GM12878 (cell line): ENCODE measurements at places on chromosomes 11 and 22.

DNA sequence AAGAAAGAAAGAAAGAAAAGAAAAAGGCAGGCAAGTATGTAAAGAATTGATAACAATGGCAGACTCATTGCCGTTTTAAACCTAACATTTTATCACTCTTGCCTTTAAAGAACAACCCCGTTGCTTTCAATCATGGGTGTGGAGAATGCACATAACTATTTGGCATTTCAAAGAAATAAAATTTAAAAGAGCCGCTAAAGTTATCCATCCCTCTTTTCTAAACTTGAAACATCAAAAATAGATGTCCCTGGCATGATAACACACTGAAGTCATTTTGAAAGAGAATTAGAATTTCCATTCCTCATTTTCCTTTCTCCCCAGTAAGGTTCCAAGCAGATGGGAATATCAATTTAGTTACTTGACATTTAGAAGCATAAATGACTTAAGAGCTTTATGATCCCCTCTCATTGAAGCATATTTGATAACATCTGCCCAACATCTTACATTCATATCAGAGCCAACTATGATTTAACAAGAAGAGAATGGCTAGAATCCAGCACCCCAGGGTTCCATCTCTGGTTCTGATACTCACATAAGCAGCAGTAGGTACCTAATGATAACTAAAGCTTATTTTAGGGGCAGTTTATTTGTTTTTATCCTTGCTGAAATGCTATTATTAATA lies 529.6 kb upstream of the LRRC4C start:
- no peak for DNase-seq

DNA sequence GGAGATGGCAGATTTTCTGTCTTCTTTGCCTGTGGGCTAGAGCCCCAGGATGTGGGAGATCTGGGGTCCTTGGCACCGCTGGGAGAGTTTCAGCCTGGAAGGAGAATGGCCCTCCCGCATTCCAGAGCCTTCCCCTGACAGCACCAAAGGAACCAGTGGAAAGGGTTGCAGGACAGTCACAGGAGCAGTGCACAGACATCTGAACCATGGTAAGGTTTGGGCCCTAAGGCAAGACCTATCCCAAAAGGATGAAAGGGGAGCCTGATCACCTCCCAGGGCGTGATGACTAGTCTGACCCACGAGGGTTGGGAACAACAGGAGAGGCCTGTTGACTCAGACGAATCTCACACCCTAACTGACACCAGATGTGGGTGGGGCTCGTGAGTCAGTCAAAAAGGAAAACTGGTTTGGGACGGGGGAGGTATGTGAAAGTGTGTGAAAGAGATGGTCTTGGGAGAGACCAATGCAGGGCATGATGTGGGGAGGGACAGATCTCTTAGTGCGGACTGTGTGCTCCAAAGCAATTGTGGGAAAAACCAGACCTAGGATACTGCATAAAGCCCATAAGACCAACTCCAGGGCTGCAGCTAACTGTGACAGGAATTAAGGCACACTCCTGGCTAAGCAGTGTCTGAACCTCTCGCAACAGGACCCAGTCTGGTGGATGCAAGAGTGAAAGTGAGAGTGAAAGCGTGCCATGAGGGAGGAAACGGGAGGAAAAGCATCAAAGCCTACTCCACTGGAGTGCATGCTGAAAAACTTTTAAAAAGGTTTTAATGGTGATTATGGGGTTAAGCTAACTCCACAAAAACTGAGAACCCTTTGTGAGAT lies 39.1 kb upstream of the GLYAT start:
- DNase-seq = no peak

DNA sequence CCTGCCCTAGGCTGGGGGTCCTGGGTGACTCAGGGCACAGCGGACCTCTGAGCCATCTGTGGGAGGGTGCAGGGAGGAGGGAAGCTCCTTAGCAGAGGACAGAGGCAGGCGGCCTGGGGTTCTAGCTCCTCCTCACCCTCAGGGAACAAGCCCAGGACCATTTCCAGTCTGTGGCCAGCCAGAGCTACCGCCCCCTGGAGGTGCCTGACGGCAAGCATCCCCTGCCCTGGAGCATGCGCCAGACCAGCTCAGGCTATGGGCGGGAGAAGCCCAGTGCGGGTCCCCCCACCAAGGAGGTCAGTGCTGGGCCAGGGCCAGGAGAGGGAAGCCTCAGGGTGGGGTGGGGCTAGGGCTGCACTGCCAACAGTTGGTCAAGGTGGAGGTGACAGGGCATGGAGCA lies 26.0 kb upstream of the LRRC10B start:
- no peak for DNase-seq

DNA sequence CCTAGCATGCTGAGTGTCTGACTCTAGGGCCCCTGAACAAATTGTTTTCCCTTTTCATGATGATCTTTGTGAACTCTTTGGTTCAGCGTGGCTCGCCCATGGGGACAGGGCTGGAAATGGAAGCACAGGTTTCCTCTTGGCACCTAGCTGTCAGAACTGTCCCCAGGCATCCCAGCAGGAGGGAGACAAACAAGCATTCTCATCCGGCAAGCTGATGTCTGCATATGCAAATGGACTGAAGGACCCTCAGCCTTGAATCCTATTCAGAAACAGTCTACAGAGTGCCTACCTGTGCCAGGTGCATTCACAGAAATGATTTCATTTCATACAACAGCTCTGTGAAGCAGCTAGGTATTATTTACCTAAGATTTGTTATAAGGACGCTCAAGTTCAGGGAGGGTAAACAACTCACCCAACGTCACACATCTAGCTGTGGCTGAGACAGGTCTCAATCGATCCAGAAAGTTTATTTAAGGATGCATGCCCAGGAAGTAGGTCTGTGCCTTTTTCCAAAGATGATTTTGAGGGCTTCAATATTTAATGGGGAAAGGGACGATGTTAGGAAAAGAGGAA lies 176.4 kb downstream of the KIRREL3 start:
- DNase-seq = no peak

DNA sequence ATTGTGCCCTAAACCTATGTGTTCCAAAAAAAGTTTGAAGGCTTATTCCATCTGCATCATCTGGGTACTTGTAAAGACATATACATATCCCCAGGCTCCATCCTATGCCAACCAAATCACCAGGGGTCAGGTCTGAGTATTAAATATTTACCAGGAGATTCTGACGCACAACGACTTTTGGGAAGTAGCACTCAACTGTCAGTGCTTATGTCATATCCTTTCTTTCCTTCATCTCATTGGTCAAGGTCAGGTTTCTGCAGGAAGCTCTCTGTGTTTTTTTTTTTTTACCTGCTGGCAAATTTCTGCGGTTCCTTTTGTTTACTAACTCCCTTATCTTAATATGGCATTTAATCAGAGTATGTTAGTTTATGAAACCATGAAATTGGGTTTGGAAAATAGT lies 22.5 kb upstream of the CYP2R1 start:
- DNase-seq = no peak

DNA sequence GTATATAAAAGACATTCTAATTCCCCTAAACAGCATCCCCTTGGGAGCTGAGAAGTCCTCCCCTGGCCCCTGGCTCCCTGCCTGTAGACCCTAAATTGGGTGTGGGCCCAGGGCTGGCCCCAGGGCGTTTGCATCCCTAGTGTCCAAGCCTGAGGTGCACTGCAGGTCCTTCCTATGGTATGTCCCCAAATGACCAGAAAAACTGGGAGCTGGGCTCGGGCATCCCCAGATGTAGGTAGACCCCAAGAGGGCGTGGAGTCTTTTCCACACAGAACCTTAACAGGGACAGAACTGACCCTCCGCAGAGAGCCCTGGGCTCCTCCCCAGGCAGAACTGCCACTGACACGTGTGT lies 782 bp upstream of the OSBPL5 start:
- no peak for DNase-seq

DNA sequence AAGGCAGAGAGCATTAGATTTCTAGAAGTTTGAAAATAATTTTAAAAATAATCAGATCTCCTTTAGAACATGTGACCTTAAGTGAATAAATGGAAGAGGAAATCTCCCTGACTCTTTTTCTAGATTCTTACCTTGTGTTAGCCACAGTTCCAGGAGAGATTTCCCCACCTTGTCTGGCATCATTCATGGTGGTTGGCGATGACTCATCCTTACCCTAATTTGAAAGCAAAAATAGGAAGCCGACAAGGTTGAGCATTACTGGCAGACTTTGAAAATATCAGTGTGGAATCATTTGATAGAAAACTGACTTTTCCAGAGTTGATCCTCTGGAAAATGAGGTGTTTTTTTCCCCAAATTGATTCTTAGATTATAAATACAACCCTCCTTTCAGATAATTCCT lies 48.1 kb downstream of the CNTN5 start:
- no peak for DNase-seq

DNA sequence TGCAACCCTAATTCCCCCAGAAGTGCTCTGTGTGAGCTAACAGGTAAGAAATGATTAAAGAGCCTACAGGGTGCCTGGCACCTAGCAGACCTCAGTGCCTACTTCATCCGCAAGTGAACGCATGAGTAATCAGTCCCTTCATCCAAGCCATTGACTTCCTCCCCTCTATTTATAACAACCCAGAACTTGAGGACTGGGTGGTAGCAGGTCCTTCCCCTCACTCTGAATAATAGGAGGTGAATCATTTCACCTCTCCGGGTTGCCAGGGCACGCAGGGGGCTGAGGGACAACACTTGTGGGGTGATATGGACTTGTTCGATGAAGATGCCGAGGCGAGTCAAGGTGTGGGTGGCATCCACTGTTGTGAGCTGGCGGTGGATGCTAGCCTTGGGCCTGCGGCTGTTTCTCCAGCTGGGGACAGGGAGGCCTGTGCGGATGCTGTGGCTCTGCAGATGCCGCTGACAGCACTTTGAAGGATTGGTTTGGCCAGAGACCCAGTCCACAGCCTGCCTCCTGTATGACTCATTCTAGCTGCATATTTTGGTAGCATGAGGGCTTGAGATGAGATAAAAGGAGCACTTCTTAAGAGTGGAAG lies 11.7 kb upstream of the SORL1-AS1 start:
- DNase-seq = no peak

GRCh38 chr11:125337836-125338834 lies 157.9 kb downstream of the FEZ1 start:
- no peak for DNase-seq

DNA sequence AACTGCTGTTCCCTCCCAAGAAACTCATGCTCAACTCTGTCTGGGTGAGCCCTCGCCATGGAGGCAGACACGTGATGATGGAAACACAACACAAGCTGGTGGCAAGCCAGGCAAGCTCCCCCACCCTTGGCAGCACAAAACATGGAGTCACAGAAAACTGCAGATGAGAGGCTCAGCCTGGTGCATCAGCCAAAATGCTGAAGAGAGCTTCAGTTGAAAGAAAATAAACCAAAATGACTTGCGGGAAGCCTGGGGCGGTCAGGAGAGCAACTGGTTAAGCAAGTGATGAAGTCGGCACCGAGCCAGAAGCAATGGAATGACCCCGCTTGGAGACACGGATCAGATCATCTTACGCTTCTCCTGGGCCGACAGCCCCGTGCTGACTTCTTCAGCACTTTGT lies 68.3 kb downstream of the C11orf58 start:
- no peak for DNase-seq

GRCh38 chr22:23800297-23801237 lies 13.8 kb downstream of the SMARCB1 start:
- DNase-seq = peak; percentile 87

DNA sequence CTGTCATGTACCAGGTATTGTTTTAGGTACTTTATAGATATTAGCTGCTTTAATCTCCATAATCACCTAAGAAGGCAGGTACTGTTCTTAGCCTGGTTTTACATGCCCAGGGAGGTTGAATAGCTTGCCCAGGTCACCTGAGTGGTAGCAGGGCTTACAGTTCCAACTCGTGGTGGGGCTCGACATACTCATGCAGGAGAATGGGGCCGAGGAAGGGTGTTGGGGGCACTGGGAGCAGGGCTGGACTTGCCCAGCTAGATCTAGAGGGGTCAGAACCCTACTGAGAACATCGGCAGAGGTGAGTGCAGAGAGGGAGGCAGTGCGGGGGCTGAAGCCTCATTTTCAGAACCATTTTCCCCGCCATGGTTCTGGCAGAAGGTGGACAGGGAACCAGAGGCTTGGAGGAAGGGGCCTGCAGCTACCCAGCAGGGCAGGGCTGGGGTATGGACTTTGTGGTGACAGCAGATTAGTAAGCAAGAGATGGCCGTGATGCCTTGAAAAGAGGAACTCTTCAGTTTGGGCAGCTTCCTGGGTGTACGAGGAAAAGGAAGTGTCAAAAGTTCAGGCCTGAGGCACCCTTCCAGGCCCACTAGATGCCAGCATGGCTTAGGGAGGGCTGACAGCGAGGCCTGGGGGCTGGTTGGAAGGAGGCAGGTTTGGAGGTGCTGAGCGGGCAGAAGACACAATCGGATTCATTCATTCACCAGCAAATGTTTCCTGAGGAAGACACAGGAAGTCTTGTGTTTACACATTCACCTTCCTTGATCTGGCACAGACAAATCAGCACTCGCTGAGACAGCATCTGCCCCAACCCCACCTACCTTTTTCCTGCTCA lies 54.7 kb upstream of the LYVE1 start:
- no peak for DNase-seq

GRCh38 chr11:11848891-11849746 lies 7.3 kb downstream of the USP47 start:
- DNase-seq = peak; percentile 38

DNA sequence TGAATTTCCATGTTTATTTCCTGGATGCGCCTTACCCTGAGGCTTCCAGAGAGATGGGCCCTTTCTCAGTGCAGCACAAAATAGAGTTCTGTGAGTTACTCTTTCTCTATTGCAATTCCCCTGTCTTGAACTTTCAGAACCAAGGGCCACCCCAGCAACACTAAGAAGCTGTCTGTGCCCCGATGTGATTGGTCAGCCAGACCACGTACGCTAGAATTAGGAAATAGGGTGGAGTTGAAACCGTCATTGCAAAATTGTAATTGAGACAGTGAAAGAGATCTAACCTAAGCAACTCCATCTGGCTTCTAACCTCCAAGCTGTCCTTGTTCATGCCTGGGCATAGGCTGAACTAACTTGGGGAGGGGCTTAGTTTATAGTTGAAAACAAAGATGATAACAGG lies 981.3 kb downstream of the OPCML start:
- no peak for DNase-seq

- DNase-seq = no peak
Measured at GRCh38 chr22:29117799-29118477, 45.1 kb downstream of the KREMEN1 start.

- DNase-seq = no peak
Measured at GRCh38 chr22:24706732-24707469, 67.6 kb downstream of the PIWIL3 start.

DNA sequence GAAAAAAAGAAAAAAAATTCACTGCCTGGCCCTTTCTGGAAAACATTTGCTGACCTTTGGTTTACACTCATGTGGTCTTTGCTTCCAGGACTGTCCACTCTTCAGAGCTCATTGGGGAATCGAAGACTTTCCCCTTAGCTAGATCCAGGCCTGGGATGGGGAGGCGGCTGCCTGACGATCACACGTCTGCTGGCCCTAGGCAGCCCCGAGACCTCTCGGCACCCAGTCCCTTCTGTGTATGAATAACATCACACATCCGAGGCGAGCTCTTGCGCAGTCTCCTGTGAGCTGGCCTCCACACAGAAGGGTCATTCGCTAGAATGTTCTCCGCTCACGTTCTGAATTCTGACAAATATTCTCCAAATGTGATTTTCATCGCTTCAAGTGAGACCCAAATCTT lies 25.7 kb upstream of the GAL start:
- DNase-seq = no peak
